ENCODE measurements at places on chromosomes 3 and 15.
A peak's percentile ranks its signal among the peaks of the same experiment; 100 is the strongest.

DNA sequence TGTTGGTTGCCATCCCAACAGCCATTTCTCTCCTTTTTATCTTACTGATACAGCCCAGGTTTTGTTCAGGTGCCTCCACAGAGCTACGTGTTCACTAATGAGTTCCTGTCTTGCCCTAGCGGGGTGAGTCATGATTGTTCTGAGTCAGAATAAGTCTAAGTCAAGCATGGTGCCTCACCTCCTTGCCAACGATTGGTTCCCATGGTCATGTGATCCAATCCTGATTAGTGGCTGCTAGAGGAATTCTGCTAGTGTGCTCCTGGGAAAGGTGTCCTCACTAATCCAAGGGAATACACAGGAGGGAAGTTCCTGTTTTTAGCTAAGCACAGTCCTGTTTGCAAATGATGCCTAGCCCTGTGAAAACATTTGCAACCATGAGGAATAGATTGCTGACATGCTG lies 99.8 kb downstream of the NSUN3 start:
- DNase-seq, result no peak

- DNase-seq, result no peak
Measured at GRCh38 chr3:138786788-138787271, 47.9 kb downstream of the PIK3CB start.

GRCh38 chr3:188152660-188153436 lies 1.1 kb upstream of the LPP start:
- DNase-seq, result no peak

GRCh38 chr3:39128951-39129350 lies 21.5 kb downstream of the TTC21A start:
- DNase-seq, result peak; percentile 3

DNA sequence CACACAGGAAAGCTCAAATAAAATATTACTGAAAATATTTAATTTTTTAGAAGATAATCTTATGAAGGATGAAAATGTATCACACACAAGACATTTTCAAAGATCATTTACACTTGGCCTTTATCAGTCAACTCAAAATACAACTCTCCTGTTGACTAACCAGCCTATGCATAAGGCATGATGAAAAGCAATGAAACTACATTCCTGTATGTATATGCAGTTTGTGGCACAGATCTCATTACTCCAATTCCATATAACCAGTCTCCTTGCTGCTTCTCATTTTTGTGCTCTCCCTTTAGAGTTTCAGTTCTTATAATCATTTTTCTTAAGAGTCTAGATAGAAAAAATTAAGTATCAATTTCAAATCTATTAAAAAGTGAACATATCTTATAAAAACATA lies 25.8 kb downstream of the AQR start:
- DNase-seq, result no peak

DNA sequence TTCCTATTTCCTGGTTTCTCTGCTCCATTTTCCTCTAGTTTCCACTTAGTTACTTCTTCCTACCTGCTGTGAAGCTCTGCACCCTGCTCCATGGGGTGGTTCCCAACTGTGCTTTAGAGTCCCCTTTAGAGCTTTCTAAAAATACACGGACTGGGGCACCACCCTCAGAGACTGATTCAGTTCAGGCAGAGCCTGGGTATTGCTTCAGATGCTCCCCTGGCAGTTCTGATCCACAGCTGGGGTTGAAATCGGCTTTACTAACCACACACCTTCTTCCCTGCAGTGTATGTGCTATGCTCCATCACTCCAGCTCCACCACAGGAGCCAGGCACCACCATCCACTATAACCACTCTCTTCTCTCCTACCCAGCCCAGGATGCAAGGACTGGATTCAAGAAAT lies 12.6 kb downstream of the ANP32A start:
- no peak for DNase-seq

GRCh38 chr3:170454509-170454908 lies 35.8 kb downstream of the CLDN11 start:
- DNase-seq, result no peak

- DNase-seq, result no peak
Measured at GRCh38 chr3:182005701-182006100, 294.0 kb downstream of the SOX2 start.

DNA sequence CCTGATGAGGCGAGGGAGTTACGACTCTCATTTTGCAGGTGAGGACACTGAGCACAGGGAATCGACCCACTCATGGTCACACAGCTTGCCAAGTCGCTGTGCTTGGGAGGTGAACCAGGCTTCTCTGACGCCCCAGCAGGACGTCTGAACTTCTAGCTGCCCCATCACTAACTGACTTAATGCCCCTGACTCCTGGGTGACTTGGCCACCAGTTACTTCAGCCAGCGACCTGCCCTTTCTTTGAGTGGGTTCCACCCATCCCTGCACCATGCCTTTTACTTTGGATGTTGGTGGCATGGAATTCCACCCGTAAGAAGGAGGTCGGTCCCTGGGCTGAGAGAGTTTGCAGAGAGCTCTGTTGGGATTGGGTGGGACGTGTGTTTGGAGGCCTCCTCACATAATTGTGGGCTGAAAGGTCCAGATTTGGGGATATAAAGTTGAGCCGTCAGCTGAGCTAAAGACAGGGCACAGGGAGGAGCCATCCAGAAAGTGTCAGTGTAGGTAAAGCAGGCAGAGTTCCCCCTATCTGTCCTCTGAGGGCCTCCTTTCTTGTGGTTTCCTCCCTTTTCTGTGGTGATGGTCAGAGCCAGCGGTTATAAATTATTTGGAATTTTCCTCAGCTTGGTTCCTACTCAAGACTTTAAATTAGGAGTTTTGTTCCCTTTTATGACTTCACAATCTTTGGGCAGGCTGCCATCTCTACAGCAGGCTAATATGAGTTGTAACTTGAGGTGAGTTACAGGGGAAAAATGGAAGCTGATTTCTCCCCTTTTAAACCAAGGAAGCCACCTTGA lies 55.0 kb downstream of the FLNB start:
- DNase-seq, result no peak

DNA sequence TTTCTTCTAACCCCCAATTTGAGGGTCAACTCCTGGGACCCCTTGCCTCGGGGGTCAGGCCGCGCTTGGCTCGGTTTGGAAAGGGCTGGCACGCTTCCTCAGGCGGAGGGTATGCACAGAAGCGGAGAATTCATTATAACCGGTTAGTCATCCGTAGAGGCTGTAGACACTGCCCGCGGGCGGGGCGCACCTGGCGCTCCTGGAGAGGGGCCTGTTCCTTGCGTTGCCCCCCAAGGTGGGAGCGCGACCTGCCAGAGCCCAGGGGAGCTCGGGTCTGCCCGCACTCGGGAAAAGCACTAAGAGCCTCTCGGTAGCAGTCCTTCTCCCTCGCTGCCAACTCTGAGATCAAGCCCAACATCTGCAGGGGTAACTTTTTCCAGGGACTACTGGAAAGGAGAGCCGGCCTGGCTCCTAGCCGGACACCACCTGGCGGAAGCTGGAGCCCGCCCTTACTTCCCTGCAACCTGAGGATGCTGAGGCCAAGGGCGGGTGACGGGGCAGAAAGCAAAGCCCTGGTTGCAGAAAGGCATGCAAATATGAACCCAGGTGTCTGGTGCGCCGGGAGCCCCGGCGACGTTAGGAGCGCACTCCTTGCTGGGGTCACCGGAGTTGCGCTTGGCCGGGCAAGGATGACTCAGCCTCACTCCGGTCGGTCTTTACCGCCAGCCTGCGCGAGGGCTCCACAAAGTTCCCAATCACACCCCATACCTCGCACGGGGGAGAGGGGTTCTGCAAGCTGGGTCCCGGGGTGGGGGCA lies 1.5 kb upstream of the CACNA2D3 start:
- DNase-seq, result no peak

DNA sequence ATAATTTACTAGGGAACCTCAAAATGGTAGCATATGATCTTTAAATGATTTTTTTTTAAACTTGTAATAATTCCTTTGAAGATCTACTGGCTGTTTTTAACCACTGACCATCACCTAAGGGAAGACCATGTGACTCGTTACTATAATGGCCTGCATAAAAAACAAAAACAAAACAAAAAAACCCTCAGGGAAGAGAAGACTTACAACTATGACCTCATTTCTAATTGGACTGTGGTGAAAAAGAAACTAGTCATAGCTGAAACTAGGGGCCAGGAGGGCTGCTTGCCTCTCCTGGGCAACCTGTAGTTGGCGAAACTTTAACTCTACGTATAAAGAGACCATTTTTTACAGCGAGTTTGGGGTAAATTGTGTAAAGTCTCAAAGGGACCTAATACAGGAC lies 23.0 kb downstream of the PAQR9 start:
- DNase-seq, result no peak

- no peak for DNase-seq
Measured at GRCh38 chr3:184551103-184551502, 10.5 kb upstream of the EPHB3 start.

DNA sequence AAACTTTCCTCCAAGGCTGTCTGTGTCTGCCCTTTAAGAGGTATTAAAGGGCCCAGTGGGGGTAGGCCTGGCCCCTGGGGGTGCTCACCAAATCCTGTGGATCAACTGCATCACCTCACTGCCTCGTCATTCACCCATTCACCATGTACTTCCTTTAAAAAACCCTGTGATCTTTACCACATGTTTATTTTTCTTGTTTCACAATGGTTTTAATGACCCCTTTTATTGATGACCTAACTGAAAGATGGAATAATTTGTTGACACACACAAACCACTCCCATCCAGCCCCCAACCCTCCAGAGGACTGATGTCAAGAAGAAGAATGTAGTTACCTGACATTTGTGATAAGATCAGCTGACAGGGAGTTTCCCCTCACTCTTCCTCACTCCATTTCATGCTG lies 40.8 kb downstream of the KCNAB1 start:
- DNase-seq, result peak; percentile 24

DNA sequence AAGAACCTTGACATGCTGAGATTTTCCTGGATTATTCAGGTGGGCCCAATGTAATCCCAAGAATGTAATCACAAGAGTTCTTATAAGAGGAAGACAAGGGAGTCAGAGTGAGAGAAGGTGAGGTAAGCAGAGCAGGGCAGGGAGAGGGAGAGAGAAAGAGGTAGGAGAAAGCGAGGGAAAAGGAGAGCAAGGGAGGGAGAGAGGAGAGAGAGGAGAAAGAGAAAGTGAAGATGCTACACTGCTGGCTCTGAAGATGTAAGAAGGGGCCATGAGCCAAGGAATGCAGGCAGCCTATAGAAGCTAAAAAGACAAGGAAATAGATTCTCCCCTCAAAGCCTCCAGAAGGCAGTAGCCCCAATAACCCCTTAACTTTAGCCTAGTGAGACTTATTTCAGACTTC lies 28.7 kb upstream of the FAM98B start:
- no peak for DNase-seq

GRCh38 chr3:27658741-27659140 lies 63.4 kb downstream of the EOMES start:
- no peak for DNase-seq

DNA sequence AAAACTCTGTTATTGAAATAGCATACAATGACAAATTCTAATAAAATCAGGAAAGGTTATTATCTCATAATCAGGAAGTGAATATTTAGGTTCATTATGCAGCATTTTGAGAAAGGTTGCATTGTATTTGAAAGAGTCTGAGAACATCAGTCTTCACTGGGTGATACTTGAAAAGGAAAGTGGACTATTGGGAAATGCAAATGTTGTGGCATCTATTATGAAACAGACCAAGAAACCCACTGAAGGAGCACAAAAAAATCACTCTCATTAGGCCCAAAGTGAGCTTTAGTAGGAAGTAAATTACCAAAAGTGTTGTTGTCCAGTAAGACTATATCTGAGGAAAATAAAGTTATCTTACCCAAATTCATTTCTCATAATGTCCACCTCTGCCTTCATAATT lies 90.8 kb downstream of the ZPLD1 start:
- no peak for DNase-seq

DNA sequence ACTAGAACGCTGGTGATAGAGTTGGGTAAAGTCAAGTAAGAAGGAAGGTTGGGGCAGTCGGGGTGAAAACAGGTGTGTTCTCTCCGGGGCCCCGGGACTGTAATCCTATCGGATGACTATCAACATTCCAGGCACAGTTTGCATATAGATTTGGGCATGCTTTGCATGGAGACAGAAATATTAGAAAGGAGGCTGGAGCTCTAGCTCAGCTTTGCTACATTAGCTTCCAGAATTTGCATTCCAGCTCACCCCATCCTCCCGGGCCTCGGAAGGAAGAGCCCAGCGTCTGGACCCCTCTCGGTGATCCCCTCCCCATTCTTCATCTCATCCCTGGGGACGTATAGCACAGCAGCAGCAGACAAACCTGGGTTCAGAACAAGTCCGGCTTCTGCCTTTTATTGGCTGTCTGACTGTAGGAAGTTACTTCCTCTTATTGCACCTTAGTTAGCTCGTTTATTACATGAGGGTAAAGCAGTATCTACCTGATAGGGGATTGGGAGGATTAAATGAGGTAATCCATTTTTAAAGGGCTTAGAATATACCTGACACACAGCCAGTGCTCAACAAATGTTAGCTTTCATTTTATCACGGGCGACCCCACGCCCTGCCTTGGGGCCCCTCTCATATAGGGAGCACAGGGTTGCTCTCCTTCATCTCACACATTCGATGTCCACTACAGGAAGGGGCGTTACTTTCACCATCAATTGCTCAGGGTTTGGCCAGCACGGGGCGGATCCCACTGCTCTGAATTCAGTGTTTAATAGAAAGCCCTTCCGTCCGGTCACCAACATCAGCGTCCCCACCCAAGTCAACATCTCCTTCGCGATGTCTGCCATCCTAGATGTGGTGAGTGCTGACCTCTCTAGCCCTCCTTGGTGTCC lies 3.2 kb downstream of the HTR3E start:
- DNase-seq, result no peak

DNA sequence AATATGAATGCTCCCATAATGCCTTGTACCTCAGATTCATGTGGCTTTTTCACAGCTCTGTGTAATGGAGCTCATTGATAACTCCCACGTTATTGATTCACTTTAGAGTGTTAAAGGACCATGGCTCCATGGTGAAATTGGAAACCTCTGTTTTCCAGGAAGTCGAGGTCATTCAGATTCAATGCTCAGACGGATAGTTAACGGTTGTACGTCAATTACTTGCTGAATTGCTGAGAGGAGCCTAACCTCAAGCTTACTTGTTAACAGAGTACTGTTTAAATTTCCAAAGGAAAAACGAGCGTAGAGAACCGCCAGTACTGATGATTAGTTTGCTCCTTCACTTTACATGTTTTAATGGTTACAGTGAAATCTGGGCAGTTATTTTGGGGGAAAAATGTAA lies 11.1 kb downstream of the ABHD17C start:
- DNase-seq, result no peak

GRCh38 chr3:58580826-58581327 lies 3.7 kb upstream of the FAM107A start:
- no peak for DNase-seq

- no peak for DNase-seq
Measured at GRCh38 chr3:184572633-184573270, 11.2 kb downstream of the EPHB3 start.
